ENCODE measurements at places on chromosomes 7 and 10.

DNA sequence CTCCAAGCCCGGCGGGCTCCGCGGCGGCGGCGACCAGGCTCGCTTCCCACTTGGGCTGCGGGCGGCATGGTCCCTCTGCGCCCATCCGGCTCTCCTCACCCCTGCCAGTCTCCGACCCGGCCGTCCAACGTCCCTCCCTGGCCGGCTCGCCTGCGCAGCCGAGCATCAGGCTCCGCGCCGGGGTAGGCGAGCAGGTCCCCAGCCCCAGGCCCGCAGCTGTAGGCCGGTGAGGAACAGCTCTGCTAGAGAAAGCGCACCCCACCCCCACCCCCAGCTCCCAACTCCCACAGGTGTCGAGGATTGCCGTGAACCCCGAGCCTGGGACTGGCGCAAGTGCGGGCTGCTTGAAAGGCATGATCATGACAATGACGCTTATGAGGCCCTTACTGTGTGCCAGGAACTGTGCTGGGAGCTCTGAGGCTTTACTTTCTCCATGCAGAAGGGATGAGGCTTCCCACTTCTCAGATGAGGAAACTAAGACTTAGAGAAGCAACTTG, 20.8 kb upstream of the PAX2 start:
- no peak for DNase-seq

DNA sequence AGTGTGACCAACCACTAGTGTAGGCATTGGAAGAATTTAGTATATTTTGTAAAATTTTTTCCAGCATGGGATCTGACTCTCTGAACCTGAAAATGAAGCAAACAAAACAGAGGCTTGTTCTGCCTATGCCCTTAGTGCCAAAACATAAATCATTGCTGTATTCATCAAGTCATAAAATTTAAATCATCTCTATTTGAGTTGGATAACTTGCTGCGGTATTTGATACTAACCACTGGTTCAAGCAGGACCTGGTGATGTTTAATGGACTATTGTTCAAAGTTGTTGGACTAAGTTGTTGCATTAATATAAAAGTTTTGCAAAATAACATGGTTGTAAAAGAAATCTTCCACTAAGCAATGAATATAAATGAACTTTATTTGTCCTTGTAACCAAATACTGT, 19.8 kb upstream of the RPA3 start:
- DNase-seq = no peak

DNA sequence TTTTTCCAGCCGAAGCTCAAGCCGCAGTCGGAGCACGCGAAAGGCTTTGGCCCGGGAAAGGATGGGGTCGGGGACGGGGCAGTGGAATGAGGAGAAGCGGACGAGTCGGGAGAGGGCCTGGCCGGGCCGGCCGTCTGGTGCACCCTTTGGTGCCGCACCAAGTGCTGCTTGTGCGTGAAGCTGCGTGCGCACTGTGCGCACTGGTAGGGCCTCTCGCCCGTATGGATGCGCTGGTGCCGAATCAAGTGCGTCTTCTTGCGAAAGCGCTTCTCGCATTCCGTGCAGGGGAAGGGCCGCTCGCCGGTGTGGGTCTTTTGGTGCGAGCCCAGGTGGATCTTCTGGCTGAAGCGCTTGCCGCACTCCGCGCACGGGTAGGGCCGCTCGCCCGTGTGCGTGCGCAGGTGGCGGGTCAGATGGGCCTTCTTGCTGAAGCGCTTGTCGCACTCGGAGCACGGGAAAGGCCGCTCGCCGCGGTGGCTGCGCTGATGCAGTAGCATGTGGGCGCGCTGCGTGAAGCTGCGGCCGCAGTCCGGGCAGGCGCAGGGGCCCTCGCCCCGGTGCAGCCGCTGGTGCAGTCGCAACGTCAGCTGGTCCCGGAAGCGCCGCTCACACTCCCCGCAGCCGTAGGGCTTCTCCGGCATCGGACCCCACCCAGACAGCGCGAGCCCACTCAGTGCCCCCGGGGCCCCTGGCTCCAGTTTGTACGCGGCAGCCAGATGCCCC, 7.8 kb downstream of the ZNF467 start:
- no peak for DNase-seq

DNA sequence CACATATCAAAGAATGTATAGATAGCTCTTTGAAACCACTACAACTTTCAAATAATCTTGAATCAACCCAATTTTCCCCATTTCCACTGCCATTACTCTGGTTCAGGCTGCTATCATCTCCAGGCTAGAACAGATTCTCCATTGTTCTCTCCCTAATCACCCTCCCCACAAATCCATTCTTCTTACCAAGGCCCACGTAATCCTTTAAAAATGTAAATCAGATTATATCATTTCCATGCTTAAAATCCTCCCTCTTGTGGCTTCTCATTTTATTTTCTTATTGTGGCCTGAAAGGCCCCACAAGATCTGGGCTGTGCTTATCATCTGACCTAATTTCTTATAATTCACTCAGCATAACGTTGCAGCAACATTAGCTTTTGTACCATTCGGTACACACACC, 3.0 kb upstream of the PON1 start:
- no peak for DNase-seq

GRCh38 chr7:4663239-4664018, 18.7 kb upstream of the FOXK1 start:
- no peak for DNase-seq

DNA sequence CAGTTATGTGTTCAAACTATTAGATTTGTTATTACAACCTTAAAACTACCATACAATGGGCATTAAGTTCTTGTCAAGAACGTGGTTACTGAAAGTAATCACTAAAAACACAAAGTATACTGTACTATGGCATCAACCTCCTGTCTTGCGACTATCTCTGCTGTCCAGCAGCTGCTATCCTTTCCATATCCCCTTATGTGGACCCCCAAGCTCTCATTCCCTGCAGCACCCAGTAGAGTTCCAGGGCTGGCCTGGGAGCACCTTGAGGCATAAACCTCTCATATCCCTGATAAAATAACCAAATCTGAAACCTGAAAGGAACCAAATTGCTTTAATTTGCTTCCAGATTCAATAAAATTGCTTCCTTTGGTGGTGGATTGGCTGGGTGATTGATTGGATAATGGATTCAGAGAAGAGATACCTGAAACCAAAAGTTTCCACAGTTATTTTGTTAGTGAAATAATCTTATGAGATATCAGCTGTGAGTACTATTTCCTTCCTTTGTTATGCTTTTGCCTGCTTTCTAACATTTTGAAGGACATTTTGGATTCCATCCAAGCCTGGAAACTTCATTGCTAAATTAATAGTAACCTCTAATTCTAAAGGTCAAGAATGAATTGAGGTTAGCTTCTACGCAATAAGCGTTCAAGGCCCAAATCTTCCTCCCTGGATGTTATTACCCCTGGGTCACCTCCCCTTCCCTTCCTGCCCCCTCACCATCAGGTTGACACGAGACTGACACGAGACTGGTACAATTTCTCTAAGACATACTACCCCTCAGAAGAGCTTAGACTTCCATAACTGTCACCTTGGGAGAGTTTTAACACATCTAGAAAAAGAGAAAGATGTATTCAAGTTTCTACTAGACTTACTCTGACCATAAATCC, 48.8 kb downstream of the RELN start:
- DNase-seq = no peak

- DNase-seq = no peak
Measured at GRCh38 chr7:153301936-153302335, 542.4 kb downstream of the ACTR3B start.

DNA sequence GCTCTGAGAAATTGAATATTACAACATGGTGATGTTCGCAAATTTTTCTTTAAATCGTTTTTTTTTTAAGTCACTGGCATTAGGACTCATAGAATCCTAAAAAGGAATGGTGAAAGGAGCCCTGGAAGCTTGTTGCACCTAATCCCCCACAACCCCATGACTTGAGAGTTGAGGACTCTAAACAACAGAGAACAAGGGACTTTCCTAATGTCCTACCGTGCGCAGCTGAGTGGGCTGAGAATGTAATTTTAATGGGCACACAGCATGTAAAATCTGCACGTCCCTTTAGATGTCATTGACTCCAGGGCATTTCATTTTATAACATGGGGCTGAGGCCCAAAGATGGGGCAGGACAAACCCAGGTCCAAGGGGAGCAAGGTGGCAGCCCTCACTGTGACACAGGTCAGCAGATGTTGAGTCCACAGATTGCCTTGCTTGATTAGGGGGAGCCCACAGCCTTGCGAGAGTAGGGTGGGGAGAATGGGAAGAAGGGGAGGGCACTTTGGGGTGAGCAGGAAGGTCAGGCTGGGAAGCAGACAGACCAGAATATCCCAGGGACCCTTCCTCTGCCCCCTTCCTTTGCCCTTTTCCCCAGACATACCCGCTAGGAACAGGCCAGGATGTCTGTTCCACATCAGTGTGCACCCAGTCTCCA, 208.4 kb upstream of the ZMIZ1 start:
- DNase-seq = no peak

DNA sequence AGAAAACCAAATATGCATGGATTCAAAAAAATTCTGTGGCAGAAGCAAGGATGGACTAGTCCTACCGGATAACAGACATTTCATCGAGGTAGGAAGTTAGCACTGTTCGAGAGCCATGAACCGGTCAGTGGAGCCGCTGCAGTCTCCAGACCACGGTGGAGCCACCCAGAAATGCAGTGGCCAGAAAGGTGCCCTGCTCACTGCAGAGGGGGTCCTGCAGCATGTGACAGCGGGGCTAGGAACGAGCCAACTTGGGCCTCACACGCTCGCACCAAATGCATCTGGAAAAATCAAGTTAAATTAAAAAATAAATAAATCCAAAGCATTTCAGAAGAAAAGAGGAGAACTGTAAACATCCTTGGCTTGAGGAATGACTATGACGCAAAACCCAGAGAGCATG, 13.1 kb upstream of the CFAP46 start:
- no peak for DNase-seq

GRCh38 chr10:31129271-31129670, 97.6 kb upstream of the ZNF438 start:
- no peak for DNase-seq

- no peak for DNase-seq
Measured at GRCh38 chr7:50287129-50287528, 17.4 kb upstream of the IKZF1 start.

- DNase-seq = no peak
Measured at GRCh38 chr7:128155100-128155740, 85.9 kb upstream of the LEP start.

DNA sequence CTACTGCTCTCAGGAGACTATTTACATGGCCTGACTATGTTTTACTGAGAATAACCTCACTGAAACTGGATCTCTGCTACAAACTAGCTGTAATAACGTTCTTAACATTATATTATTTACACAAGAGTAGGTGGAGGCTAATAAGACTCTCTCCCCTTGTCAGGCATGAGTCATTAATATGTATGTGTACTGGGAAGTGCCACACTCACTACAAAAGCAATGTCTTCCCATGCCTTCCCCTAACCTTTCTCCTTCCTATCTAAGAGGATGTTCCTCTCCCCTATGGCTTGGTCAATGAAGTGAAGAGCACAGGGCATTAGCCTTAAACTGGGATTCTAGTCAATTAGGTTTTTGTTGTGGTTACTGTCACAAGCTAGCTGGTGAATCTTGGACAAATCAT, 147.9 kb downstream of the DGKB start:
- DNase-seq = no peak

- DNase-seq = no peak
Measured at GRCh38 chr10:52308251-52309031, 5.6 kb upstream of the DKK1 start.

GRCh38 chr7:78530351-78530750, 731.8 kb downstream of the PHTF2 start:
- no peak for DNase-seq

GRCh38 chr7:66558201-66558641, 70.5 kb upstream of the KCTD7 start:
- DNase-seq = no peak

DNA sequence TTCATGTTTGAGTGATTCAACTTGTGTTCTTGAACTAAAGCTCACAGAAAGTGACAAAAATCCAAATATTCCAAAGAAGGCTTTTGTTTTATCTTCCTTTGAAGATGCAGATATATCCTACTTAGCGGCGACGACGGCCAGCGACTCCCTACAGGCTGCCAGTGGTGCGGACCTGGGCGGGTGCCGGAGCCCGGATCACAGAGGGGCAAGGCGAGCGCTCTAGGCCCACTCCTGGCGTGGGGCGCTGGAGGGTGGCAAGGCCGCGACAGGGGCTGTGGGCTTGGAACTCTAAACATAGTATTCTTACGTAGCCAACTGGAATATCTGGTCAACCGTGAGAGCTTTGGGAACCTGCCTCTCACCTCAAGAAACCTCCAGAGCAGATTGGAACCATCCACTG, 914 bp upstream of the GIMAP7 start:
- no peak for DNase-seq

DNA sequence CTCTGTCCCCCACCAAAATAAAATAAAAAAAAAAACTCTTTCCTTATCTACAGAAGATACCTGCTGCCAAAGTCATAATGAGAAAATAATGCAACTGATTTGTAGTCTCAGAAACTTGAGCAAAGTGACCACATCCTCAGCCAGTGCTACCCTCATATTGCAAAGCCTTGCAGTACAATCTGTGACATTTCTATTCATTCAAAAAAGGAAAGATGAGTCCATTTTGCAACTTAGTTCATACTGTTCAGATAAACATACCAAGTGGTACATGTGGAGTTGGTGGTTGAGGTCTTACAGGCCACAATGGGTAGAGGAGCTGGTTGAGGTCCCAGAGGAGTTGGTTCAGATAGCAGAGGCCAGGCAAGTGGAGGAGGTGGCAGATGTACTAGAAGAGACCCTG, 6.5 kb upstream of the EIF5AL1 start:
- no peak for DNase-seq

DNA sequence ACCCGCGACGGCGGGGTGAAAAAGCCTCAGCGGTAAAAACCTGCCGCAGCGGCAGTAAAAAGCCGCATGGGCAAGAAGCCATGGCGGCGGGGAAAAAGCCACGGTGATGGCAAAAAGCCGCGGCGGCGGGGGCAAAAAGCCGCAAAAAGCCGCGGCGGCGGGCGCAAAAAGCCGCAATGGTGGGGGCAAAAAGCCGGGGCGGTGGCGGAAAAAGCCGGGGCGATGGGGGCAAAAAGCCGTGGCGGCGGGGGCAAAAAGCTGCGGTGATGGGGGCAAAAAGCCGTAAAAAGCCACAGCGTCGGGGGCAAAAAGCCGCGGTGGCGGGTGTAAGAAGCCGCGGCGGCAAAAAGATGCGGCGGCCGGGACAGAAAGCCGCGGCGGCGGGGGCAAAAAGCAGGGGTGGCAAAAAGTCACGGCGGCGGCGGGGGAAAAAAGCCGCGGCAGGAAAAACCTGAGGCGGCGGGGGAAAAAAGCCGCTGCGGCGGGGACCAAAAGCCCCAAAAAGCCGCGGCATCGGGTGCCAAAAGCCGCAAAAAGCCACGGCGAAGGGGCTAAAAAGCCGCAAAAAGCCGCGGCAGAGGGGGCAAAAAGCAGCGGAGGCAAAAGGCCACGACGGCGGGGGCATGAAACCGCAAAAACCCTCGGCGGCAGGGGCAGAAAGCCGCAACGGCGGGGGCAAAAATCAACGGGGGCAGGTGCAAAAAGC, 488.5 kb downstream of the ZNF33B start:
- no peak for DNase-seq

DNA sequence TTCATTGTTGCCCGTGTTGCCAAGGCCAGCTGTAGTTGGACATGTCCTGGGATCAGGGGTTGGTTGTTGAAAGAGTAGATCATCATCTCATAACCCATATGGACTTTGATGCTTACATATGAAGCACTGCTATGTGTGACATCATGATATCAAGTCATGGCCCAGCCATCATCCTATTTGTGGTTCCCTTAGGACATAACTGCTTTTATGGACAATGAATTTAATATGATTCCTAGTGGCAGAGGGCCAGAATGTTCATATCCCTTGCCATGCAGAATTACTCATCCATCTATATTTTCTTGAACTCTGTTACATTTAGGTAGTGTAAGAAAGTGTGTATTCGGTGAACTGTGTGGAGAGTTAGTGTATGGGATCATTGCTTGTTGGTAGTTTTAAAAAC, 343.9 kb upstream of the LRGUK start:
- no peak for DNase-seq

GRCh38 chr7:6284461-6285360, 12.3 kb upstream of the CYTH3 start:
- DNase-seq = no peak

Measured in stimulated activated CD8-positive, alpha-beta memory T cell treated with anti-CD3 and anti-CD28 coated beads, Interleukin-4, amount 100 ng/mL, for 4 hours (primary cell).